ENCODE measurements at places on chromosomes 4 and X.

DNA sequence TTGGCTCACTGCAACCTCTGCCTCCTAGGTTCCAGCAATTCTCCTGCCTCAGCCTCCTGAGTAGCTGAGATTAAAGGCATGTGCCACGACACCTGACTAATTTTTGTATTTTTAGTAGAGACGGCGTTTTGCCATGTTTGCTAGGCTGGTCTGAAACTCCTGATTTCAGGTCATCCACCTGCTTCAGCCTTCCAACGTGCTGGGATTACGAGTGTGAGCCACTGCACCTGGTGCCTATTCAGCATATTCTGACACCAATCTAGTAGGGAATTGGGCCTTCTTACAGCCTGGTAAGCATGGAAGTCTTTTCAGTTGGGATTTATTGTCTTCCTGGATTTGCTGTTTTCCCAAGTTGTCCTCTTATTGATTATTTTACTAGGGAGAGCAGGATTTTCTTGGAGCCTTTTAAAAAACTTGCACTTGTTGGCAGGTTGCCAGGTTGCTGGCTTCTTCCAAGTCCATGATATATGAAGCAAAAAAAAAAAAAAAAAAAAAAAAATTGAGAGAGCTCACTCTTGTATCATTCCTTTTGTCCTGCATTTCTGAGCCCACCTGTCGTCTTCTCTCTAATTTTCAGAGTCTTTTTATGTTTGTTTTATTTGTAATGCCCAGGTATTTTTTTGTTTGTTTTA lies 43.7 kb downstream of the TMPRSS11E start:
- DNase-seq, result no peak

DNA sequence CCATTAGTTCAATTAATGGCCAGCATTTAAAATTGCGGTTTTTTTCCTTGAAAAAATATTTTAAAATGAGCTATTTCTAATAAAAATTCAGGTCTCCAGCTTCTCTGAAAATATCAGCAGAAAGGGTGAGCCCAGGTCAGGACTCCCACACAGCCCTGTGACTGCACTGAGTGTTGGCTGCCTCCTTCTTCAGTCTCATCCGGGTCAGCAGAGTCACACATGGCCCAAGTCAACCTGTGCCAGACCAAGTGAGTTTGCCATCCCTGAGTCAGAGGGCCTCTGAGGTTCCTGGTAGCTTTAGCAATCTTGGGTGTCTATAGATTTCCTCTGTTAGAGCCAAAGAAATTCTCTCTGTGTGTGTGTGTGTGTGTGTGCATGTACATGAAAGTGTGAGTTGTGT lies 22.1 kb upstream of the MSX1 start:
- no peak for DNase-seq

DNA sequence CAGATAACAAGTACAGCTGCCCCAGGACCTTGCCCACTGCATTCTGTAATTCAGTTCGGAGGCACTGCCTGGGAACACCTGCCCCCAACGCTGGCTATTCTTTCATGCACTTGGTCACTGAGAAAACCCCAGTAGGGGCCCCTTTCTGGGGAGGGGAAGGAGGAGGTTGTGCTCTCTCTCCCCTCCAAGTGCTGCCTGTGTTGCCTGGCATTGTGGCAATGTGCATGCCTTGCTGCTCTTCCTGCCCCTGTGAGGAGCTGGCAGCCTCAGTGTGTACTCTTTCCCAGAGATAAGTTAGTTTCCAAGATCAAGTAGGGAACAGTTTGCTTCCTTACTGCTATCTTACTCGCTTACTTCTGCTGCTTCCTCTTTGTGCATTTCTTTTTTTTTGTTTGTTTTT lies 90.8 kb downstream of the AASDH start:
- no peak for DNase-seq

- DNase-seq, result no peak
Observed at GRCh38 chr4:80926446-80926845, 104.1 kb upstream of the BMP3 start.

DNA sequence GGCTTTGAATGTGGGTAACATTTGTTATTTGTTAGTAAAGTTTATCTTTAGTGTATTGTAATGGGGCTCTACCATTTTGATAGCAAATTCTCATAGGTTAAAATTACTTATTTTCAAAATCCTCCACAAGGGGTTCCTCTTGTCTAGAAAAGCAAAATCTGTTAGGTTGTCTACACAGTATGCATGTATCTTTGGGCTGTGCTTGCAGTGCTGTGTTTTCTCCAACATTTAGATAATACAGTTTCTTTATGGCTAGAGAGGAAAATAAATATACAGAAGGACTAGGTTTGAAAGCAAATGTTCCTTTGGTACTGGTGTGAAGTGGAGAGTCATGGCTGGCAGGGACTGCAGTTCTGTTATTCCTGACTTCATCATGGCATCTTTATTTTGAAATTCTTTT lies 40.3 kb downstream of the POLR2B start:
- DNase-seq, result no peak

- DNase-seq, result no peak
Observed at GRCh38 chrX:46034868-46035267, 510.4 kb downstream of the ZNF674 start.

- DNase-seq, result no peak
Observed at GRCh38 chr4:158161551-158162354, 11.1 kb downstream of the GASK1B start.

DNA sequence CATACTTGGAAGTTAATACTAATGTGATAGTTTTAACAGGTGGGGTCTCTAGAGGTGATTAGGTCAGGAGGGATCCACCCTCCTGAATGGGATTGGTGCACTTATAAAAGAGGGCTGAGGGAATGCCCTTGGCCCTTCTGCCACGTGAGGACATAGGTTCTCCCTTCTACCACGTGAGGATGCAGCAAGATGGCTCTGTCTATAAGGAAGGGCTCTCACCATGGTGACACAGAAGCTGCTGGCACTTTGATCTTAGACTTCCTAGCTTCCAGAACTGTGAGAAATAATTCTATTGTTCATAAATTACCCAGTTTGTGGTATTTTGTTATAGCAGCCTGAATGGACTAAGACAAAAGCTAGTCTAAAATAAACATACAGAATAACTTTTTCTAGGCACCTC lies 1.0 kb downstream of the AADAT start:
- DNase-seq, result no peak

DNA sequence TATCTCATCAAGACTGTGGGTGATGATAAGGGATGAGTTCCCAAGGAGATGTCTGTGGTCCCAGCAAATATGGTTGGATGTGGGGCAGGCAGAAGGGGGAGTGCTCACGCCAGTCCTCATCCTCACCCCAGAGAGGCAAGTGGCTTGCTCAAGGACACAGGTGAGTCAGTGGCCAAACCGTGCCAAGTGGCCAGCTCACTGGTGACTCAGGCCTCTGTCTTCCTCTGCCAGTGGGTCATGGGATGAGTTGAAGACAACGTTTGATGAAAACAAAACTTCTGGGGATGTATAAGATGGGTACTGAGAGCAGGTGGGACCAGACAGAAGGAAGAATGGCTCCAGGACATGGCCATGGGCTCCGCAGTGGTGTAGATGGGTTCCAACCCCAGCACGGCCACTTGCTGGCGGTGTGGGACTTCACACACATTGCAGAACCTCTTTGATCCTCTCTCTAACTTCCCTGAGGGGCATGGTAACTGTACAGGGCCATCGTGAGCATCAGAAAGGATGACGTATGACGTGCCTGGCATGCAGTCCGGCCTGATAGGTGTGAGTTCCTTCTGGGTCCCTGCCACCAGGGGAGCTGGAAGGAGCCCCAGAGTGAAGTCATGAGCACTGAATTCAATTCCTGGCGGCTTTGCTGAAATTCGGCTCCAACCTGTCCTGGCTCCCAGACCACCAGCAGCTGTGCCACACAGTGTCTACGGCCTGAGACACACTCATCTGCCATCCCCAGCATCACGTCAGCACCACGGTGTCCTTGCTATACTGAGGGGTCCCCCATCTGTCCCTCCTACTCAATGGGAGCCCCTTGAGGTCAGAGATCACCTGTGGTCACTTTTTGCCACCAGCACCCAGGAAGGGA lies 41.3 kb upstream of the GPR78 start:
- no peak for DNase-seq

- DNase-seq, result no peak
Observed at GRCh38 chr4:185716141-185716551, 95.8 kb downstream of the SORBS2 start.

DNA sequence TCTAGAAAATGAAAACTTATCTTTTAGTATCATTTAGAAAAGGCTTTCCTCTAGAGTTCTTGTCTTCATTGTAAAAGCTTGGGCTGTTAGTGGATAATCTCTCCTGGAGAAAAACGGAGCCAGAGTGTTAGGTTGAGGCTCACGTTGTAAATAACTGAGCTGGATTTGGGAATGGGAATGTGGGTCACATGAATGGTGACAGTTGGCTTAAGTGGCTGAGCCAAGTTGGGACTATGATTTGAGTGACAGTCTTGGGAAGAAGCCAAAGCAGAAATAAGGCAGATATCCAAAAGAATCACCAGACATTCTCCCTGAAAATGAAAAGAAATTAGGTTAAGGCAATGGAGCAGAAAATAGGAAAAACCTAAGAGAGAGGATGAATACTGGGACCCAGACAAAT lies 33.6 kb upstream of the PDGFC start:
- DNase-seq, result no peak

DNA sequence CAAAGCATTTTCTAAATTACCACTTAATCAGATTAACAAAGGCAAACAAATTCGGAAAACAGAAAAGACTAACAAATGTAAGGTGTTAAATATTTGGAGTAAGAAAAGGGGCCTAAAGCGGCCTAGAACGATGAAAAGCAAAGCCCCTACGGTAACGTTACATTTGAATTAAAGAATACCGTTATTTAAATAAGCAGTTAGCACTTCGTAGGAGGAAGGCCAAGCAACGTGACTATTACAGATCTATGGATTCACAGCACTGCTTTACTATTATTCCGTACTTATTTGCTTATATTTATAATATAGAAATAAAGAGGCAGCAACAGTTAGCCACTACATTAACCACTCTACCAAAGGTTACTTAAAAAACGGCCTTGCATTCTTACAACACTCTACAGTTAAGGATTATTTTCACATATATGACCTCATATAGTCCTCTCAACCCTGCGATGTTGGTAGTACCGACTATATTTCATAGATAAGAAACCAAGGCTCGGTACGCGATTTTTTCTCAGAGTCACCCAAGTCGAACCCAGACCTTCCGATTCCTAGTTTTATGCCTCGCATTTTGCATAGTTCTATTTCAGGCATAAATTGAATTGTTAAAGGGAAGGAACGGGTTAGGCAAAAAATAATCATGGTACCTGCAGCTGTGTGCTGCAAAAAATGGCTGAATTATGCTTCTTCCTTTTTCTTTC lies 2.9 kb downstream of the KLHL15 start:
- DNase-seq, result no peak

GRCh38 chr4:86014599-86014998 lies 345.3 kb downstream of the MAPK10 start:
- DNase-seq, result no peak

GRCh38 chrX:153491351-153491914 lies 3.3 kb upstream of the BGN start:
- DNase-seq, result no peak

- no peak for DNase-seq
Observed at GRCh38 chr4:166688835-166689234, 545.5 kb downstream of the SPOCK3 start.

GRCh38 chr4:126081336-126081735 lies 766.6 kb downstream of the FAT4 start:
- DNase-seq, result no peak

GRCh38 chrX:119698845-119699244 lies 5.9 kb upstream of the SEPTIN6 start:
- no peak for DNase-seq

- no peak for DNase-seq
Observed at GRCh38 chr4:188417181-188417580, 277.9 kb downstream of the TRIML1 start.

- DNase-seq, result no peak
Observed at GRCh38 chr4:117596917-117597480, 437.3 kb upstream of the NDST3 start.

DNA sequence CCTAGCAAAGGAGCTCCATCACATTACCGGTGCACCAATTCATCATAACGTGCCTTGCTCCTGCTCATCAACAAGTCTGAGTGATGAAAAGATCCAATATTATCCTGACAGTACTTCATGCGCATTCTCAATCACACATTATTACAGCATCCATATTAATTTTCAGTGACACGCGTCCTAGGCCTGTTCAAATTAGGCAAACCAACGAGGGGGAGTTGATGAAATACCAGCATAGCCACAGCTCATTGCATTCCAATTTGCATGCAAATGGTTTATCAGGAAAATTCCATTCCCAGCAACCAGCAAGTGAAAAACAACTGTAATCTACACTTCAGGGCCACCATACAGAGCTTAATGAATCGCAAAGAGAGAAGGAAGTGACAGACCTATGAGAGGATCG lies 236.9 kb downstream of the DCLK2 start:
- no peak for DNase-seq

GRCh38 chr4:110944501-110944900 lies 321.6 kb upstream of the PITX2 start:
- no peak for DNase-seq

GRCh38 chrX:154719132-154719675 lies 31.7 kb downstream of the GAB3 start:
- DNase-seq, result no peak

GRCh38 chrX:40202456-40202855 lies 104.7 kb upstream of the BCOR start:
- DNase-seq, result no peak

DNA sequence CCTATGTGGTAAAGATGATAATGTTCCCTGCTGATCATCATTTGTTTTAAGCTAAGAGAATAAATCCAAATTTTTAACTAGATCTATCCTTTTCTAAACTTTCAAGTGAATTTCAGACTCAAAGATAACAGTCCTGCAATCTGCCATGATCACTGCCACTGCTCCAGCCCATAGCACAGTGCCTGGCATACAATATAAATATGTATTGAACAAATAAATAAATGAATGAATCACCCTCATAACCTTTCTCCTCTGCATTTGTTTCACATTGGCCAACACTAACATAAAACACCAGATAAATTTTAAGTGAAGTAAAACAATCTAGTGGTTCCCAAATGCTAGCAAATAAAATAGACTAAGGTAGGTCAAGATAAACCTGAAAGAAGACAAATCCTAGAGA lies 439.0 kb downstream of the GPM6A start:
- DNase-seq, result no peak

DNA sequence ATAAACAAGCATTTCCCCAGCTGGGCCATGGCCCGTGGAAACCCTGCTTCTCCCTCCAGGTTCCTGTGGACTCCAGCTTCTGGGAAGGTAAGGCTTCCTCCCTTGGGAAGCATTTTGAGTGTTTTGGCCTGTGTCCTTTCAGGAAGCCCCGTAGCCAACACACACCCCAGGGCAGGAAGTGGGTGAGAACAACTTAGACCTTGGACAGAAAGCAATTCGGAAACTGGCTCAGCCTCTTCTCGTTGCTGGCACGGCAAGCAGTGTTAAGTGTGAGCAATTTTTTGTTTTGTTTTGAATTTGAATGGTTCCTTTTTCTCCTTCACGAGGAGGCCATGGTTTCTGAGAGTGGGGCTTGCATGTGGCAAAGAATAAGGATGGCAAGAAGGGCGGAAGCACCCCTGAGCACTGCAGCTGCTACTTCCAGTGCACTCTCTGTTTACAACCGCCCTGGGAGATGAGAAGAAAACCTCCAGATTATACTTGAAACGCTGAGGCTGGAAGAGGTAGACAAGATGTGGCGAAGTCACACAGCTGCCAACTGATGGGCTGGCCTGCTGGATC lies 14.1 kb upstream of the CYTL1 start:
- DNase-seq, result no peak

Measured in stimulated activated CD8-positive, alpha-beta memory T cell treated with anti-CD3 and anti-CD28 coated beads, Interleukin-4, amount 100 ng/mL, for 4 hours (primary cell).